ENCODE measurements at places on chromosomes 2 and 18. TPM values are rescaled to one million over a fixed set of nuclear protein-coding genes. Genes with fewer than 3 reads are reported as not detected.

The GPBAR1 gene
- polyA plus RNA-seq: 3.0 TPM

The RAX gene
- polyA plus RNA-seq: not detected

The PAX3 gene
- polyA plus RNA-seq: not detected

The TFPI gene
- polyA plus RNA-seq: 40.8 TPM

The SP140L gene
- 9.2 TPM for polyA plus RNA-seq

The CCDC141 gene
- polyA plus RNA-seq: 0.39 TPM

The SNRNP200 gene
- 177 TPM for polyA plus RNA-seq

The IGFBP5 gene
- polyA plus RNA-seq: 303 TPM

The TMEM247 gene
- polyA plus RNA-seq: not detected

The KCNG2 gene
- polyA plus RNA-seq: 0.11 TPM

DNA sequence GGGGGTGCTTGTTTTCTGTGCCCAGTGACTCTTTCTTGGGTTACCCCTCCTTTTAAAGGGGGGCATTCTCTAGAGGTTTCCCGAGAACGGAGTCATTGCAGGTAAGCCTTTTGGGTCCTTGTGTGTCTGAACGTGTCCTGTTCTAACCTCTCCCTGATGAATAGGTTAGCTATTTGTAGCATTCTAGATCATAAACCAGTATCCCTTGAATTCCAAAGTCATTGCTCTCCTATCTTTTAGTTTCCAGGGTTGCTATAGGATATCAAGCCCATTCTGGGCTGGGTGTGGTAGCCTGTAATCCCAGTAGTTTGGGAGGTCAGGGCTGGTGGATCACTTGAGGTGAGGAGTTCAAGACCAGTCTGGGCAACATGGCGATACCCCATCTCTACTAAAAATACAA is 65.9 kb upstream of the YWHAQ start:
- no peak for DNase-seq

DNA sequence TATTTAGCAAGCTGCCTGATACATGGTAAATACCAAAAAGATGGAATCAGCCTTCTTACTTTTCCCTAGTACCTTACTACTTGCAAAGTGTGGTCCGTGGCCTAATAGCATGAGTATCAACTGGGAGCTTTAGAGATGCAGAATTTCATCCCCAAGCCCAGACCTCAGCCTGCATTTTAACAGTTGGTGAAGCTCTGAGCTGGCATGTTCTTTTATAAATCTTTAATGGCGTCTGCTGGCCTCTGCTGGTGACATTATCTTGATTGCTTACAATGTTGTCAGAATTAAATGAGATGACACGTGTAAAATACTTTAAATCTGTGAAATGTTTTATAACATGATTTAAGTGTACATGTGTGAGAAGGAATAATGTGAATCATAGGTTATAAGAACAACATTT is 115.1 kb upstream of the NOSTRIN start:
- no peak for DNase-seq

DNA sequence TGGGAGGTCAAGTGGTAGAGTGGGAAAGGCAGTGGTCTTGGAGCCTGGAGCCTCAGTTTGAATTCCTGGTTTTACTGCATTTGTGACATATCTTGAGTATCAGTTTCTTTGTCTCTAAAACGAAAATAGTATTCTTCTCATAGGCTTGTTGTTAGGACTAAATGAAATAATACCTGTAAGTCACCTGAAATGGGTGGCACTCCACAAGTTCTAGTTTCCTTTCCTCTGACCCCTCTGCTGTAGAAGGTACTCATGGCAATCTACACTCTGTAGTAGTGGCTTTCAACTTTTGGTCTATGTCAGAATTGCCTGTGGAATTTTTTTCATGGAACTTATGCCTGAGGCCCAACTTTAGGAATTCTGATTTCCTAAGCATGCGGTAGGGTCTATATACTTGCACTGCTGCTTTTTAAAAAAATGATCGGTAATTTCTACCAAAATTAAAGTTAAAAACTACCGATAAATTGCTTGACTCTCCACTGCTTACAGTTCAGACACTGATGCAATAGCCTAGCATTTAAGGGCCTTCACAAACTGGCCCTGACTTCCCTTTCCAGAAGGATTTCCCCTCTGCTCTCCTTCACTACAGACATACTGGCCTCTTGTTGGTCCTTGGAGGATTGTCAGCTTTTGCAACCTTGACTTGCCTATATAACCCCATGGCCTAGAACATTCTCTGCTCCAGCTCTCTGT is 47.2 kb downstream of the PLEK start:
- no peak for DNase-seq

DNA sequence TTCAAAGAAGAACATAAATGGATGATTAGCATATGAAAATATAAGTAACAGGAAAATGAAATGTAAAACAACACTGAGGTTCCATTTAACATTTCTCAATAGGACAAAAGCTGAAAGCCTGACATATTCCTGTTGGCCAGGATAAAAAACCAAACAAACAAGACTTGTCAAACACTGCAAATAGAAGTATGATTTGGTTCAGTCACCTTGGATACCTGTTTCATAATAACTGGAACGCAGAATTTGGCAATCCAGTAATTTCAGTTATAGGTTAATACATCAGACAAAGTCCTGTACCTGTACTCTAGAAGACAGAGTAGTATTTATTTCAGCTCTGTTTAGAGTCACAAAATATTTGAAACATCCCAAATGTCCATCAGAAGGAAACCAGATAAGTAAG is 16.5 kb upstream of the EVA1A start:
- DNase-seq: no peak

DNA sequence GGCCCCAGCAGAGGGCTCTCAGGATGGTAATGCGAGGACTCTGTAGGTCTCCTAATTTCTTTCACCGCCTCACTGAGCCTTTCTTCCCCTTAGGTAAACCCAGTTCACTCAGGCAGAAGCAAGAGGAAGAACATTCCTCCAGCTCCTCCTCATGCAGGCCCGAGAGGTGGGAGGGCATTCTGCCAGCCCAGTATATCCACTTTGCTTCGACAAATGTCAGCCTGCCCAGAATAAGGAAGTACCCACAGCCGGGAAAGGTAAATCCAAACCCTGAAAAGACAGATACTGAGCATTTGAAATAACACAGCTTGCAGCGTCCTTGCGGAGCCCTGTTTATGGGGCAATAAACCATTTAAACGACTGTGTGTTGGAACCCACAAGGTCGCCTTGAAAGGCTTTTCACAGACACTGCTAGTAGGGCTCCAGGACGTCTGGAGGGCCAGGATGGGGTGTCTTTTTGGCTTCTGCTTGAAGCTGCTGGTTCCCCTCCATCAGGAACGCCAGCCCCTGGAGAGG is 63.0 kb upstream of the STPG4 start:
- DNase-seq: peak; percentile 44

- DNase-seq: peak; percentile 21
Observed at GRCh38 chr2:21392649-21393048, 268.9 kb downstream of the TDRD15 start.

DNA sequence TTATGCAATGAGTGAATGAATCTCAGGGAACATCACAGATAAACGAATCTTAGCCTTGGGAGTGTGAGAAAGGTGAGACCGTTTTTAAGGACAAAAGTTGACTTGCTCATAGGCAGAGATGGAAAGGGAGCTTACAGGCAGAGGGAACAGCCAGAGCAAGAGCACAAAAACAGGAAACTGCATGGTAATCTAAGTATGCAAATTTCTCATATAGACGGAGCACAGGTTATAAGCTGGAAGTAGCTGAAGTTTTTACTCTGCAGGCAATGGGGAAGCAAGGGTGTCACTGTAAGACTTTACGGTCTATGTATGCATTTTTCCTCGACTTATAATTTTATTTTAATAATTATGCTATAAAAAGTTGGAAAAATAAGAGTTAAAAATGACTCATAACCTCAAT is 44.8 kb upstream of the STRN start:
- DNase-seq: no peak

DNA sequence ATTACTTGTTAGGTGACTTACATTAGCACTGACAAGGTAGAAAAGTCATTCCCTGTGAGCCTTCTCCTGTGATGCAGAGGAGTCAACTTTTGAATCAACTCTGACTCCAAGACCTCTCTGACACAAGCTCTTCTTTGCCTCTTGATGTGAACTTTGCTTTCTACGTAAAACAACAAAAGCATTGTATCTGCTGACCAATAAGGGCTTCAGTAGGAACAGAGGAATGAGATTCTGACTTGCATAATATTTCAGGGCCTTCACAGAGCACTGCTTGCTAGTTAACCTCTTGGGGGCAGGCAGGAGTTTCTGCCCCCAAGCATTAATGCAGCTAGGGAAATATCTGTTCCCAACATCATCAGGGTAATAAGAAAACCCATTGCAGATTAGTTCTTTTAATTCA is 791.5 kb downstream of the BCL11A start:
- no peak for DNase-seq

GRCh38 chr18:23888881-23889280 is 125.7 kb upstream of the TTC39C start:
- no peak for DNase-seq

- DNase-seq: no peak
Observed at GRCh38 chr2:217834744-217835513, 167.9 kb downstream of the TNS1 start.

GRCh38 chr2:40665493-40666232 is 213.8 kb upstream of the SLC8A1 start:
- DNase-seq: no peak

- no peak for DNase-seq
Observed at GRCh38 chr2:62554440-62554839, 48.4 kb upstream of the TMEM17 start.

Data from left renal cortex interstitium (tissue), 4 donors.